ENCODE measurements at places on chromosomes 7 and 10.

DNA sequence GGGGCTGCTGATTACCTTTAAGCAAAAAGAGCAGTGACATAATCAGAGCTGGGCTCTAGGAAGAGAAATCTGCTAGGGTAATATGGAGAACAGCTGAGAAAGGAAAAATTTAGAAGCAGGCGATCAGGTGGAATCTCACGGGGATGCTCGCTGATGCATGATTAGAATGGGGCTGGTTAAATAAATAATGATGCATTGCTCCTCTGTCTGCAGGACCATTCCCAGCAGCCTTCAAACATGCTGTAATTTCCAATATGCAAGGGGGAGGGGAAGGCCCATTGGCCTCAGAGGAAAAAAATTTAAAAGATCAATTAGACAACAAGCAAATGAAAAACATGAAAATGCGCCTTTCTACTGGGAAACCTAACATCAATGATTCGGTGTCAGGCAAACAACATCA lies 65.6 kb upstream of the C10orf90 start:
- DNase-seq = no peak

DNA sequence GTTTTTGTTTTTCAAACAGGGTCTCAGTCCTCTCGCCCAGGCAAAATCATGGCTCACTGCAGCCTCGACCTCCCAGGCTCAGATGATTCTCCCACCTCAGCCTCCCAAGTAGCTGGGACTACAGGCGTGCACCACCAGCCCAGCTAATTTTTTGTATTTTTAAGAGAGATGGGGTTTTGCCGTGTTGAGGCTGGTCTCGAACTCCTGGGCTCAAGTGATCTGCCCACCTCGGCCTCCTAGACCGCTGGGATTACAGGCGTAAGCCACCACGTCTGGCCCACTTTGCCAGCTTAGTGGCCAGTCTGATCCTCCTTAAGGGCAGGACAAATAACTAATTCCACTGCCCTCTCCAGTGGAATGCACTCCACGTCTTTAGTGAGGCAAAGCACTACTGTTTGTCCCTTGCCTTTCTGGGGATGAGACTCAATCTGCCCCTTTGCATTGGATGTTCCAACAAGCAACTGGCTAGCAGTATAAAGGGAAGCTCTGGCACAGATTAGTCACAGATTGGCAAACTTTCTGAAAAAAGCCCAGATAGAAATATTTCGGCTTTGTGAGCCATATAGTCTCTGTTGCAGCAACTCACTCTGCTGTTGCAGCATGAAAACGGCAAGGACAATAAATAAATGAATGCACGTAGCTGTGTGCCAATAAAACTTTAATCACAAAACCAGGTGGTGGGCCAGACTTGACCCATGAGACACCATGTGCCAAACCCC lies 143.8 kb upstream of the RHEB start:
- no peak for DNase-seq

GRCh38 chr7:131827421-131827820 lies 271.0 kb upstream of the PODXL start:
- DNase-seq = no peak

DNA sequence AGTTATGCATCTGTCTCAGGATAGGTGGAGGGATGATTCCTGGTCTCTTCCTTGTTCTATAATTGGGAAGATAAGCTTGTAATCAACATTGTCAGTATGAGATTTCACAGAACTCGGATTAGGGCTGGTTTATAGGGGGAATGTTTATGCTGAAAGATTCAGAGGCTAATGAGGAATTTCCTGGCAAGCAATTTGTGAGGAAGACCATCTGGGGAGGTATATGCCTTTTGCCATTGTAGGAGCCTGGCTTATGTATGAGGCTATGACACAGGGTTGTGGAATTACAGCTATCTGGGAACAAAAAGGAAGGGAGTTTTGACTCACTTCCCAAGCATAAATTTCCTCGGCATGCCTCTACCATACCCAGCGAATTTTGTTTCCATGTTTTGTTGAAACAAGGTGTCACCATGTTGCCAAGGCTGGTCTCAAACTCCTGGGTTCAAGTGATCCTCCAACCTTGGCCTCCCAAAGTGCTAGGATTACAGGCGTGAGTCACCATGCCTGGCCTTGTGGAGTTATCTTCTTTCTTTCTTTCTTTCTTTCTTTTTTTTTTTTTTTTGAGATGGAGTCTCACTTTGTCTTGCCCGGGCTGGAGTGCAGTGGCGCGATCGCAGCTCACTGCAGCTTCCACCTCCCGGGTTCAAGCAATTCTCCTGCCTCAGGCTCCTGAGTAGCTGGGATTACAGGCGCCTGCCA lies 1.6 kb upstream of the COPS6 start:
- DNase-seq = peak; percentile 56

DNA sequence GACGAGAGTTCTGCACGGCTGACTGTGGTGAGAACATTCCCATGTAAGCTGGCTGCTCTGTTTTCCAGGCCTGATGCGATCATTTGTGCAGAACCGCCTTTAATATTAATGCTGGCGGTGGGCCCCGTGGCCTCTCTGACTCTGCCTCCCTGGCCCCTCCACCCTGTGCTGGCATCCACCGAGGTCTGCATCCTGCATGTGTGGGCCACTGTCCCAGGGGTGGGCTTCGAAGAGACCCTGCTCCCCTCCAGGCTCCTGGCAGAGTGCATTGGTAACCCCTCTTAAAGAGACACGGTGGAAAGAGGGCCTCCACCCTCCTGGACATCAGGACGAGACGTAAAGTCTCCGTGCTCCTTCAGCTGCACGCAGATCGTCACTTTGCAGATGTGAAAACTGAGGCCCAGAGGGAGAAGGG lies 67.3 kb upstream of the FAM20C start:
- no peak for DNase-seq

GRCh38 chr10:63547628-63548360 lies 26.6 kb downstream of the REEP3 start:
- DNase-seq = no peak

- DNase-seq = no peak
These were observed 5.4 kb upstream of the TRPV6 start for GRCh38 chr7:142890874-142891485.

DNA sequence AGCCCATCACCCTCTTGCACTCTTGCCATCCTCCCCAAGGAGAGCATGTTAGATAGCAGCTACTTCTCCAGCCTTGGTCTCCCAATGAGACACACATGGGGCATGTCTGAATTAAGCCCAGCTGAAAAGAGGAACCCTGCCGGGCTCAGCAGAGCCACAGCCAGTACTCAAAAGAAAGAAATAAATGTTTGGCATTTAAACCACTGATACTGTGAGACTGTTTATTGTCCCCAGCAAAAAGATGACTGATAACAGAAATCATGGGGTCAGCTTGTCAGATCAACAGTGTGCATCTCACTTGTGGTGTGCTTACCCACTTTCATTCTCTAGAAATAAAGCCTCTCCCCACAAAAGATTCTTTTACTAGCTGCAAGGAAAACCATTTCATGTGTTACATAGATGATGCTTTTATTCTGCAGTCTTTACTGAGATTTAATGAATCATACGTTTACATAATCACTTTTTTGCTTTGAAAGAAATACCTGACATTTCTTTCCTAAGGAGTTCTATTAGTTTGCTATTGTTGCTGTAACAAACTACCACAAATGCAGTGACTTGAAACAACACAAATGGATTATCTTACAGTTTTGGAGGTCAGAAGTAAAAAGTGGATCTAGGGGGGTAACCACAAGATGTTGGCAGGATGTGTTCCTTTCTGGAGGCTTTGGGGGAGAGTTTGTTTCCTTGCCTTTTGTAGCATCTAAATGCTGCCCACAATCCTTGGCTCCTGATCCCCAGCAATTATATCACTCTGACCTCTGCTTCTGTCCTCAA lies 20.9 kb downstream of the ANKRD7 start:
- no peak for DNase-seq

GRCh38 chr10:29386342-29386999 lies 97.6 kb downstream of the LYZL1 start:
- DNase-seq = peak; percentile 33
